A673 (cell line): ENCODE measurements at places on chromosomes 12 and 14. TPM values are rescaled to one million over a fixed set of nuclear protein-coding genes. Genes with fewer than 3 reads are reported as not detected.

DNA sequence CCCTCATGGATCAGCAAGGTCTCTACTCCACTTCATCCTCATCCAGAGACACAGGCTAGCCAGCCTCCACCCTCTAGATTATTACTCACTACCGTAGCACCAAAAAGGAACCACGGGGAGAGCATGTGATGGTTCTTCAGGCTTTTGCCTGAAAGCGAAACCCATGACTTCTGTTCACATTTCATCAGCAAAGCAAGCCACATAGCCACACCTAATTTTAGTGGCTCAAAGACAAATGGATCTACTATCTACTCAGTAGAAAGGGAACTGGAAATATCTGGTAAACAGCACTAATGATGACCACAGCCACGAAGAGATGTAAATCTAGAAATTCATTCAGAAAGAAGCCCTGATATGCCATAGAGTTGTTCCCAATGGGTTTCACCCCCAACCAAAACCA lies 51.4 kb downstream of the VCPKMT start:
- no peak overlapping the region for H3K4me3 ChIP-seq
- no peaks in the 10 kb centered on the region for H3K36me3 ChIP-seq
- H3K4me1 ChIP-seq = peaks cover 34% of the 10 kb centered on the region
- DNase-seq = no peak
- no peak overlapping the region for H3K27ac ChIP-seq

- no peaks in the 10 kb centered on the region for H3K27me3 ChIP-seq
- H3K27ac ChIP-seq = no peak overlapping the region
Measured at GRCh38 chr12:86724716-86725115, 468.5 kb upstream of the MGAT4C start.

GRCh38 chr14:72868500-72868899 lies 25.4 kb downstream of the DPF3 start:
- no peaks in the 10 kb centered on the region for H3K27me3 ChIP-seq
- no peak overlapping the region for H3K27ac ChIP-seq
- no peaks in the 10 kb centered on the region for H3K36me3 ChIP-seq
- H3K4me3 ChIP-seq = no peak overlapping the region
- no peaks in the 10 kb centered on the region for H3K4me1 ChIP-seq

GRCh38 chr14:77885367-77885766 lies 85.5 kb downstream of the ADCK1 start:
- H3K4me1 ChIP-seq = peaks cover 15% of the 10 kb centered on the region
- no peaks in the 10 kb centered on the region for H3K36me3 ChIP-seq
- no peak for DNase-seq
- H3K27me3 ChIP-seq = no peaks in the 10 kb centered on the region
- H3K27ac ChIP-seq = no peak overlapping the region

GRCh38 chr14:70011098-70011497 lies 131.9 kb downstream of the SMOC1 start:
- no peak for DNase-seq
- H3K36me3 ChIP-seq = no peaks in the 10 kb centered on the region
- H3K4me3 ChIP-seq = no peak overlapping the region
- H3K4me1 ChIP-seq = no peaks in the 10 kb centered on the region

DNA sequence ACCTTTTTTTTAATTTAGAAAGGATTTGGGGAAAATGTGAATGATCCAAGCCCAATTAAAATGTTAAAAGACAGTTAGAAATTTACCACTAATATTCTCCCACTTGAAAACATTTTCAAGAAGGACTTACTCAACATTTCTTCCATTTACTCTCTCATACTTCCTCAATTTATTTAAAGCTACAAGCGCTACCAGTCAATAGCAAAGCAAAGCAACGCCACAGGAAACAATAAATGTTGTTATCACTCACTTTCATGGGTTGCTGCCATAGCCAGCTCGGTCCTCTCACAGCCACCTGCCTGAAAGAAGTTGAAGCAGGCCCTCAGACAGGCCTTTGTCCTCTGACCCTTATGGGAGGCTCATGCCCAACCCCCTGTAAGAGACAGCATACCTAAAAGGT lies 6.0 kb upstream of the SOS2 start:
- H3K36me3 ChIP-seq = no peaks in the 10 kb centered on the region
- H3K27me3 ChIP-seq = no peaks in the 10 kb centered on the region
- no peak overlapping the region for H3K27ac ChIP-seq
- H3K4me3 ChIP-seq = no peak overlapping the region

- no peak for DNase-seq
- no peaks in the 10 kb centered on the region for H3K27me3 ChIP-seq
- H3K4me1 ChIP-seq = no peaks in the 10 kb centered on the region
- H3K4me3 ChIP-seq = no peak overlapping the region
- no peak overlapping the region for H3K27ac ChIP-seq
Measured at GRCh38 chr12:116945886-116946550, 35.3 kb downstream of the FBXW8 start.

- DNase-seq = peak; percentile 78
- H3K4me3 ChIP-seq = peak within 1 kb of the TSS; percentile 71
- peaks cover 10% of the 10 kb centered on the region for H3K4me1 ChIP-seq
- no peaks in the 10 kb centered on the region for H3K27me3 ChIP-seq
Measured at GRCh38 chr12:80937391-80938238, at the start of gene LIN7A. Gene LIN7A (minus strand): TSS chr12:80937934. CDS start chr12:80937722, 212 bp downstream.

GRCh38 chr12:89731614-89732013 lies 23.0 kb upstream of the ATP2B1 start:
- H3K36me3 ChIP-seq = no peaks in the 10 kb centered on the region
- H3K27me3 ChIP-seq = no peaks in the 10 kb centered on the region
- H3K4me1 ChIP-seq = no peaks in the 10 kb centered on the region
- DNase-seq = peak; percentile 29
- no peak overlapping the region for H3K4me3 ChIP-seq
- no peak overlapping the region for H3K27ac ChIP-seq

GRCh38 chr12:129298921-129299320 lies 445.6 kb downstream of the GLT1D1 start:
- no peaks in the 10 kb centered on the region for H3K36me3 ChIP-seq
- no peaks in the 10 kb centered on the region for H3K27me3 ChIP-seq
- no peak for DNase-seq
- no peak overlapping the region for H3K27ac ChIP-seq

Gene TC2N
- 0.45 and 0.59 TPM in 2 replicates for total RNA-seq

DNA sequence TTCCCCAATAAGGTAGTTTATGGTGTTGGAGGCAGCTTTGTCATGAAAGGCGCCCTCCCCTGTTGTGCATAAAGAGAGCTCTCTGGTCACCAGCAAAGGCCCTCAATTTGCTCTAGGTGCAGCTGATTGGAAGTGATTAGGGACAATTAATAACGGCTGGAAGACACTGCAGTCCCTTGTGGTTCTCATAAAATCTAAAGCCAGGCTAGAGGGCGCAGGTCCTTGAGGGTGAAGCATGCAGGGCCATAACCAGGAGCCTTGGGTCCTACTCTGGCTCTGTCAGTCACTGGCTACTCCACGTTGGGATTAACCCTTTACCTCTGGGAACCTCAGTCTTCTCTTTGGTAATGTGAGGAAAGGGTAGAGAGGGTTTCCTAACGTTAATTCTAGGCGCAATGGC lies 1.9 kb downstream of the DAAM1 start:
- no peak for DNase-seq
- H3K27ac ChIP-seq = no peak overlapping the region
- H3K4me3 ChIP-seq = peak overlapping the region; percentile 87
- H3K36me3 ChIP-seq = no peaks in the 10 kb centered on the region
- peaks cover 18% of the 10 kb centered on the region for H3K27me3 ChIP-seq
- H3K4me1 ChIP-seq = no peaks in the 10 kb centered on the region

Gene CLEC4A
- total RNA-seq = 0.33 and 0.84 TPM in 2 replicates

Gene HOXC9
- 21.1 and 22.3 TPM in 2 replicates for total RNA-seq

Gene ESRRB
- 0.47 and 1.2 TPM in 2 replicates for total RNA-seq

DNA sequence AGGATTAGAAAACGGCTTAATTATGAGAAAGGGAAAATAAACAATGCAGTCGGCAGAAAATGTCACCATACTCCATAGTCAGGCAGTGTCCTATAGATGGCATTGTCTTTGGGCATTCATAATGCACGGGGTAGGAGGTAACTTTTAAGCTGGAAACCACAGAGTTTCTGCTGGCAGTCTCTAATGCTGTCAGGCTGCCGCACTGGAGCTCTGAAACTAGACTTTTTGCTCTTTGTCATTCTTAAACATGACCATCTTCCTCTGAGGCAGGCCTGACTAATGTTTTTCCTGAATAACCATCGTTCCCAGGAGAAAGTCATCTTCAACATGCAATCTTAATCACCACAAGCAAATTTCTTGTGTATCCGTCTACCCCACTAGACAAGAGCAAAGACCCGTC lies 108.8 kb downstream of the ETNK1 start:
- H3K4me3 ChIP-seq = no peak overlapping the region
- no peaks in the 10 kb centered on the region for H3K4me1 ChIP-seq
- DNase-seq = no peak
- no peaks in the 10 kb centered on the region for H3K27me3 ChIP-seq
- H3K27ac ChIP-seq = no peak overlapping the region

DNA sequence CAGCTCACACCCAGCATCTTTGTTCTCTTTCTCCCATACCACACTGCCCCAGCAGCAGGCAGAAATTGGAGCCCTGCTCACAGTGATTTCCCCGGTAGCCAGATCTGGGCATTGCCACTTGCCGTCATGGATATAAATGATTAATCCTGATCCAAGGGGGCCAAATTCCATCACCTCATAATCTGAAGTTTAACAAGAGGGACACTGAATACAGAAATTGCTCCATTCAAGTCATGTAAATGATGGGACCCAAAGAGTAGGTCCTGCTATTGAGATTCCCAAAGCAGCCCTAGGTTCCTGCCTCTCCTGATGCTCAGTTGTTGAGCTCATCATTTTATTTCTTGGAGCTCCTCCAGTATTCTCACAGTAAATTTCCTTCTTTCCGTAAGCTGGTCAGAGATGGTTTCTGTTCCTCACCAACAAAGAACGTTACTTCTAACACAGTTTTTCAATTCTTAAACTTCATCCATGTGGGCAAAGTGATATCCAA lies 11.7 kb downstream of the ITPR2 start:
- H3K27ac ChIP-seq = no peak overlapping the region
- no peak overlapping the region for H3K4me3 ChIP-seq
- peaks cover 3% of the 10 kb centered on the region for H3K4me1 ChIP-seq
- peak; percentile 37 for DNase-seq
- no peaks in the 10 kb centered on the region for H3K27me3 ChIP-seq
- H3K36me3 ChIP-seq = no peaks in the 10 kb centered on the region

GRCh38 chr14:45249856-45250575 lies 3.0 kb downstream of the MIS18BP1 start:
- DNase-seq = no peak
- no peaks in the 10 kb centered on the region for H3K36me3 ChIP-seq
- peaks cover 10% of the 10 kb centered on the region for H3K4me1 ChIP-seq
- H3K27me3 ChIP-seq = no peaks in the 10 kb centered on the region

DNA sequence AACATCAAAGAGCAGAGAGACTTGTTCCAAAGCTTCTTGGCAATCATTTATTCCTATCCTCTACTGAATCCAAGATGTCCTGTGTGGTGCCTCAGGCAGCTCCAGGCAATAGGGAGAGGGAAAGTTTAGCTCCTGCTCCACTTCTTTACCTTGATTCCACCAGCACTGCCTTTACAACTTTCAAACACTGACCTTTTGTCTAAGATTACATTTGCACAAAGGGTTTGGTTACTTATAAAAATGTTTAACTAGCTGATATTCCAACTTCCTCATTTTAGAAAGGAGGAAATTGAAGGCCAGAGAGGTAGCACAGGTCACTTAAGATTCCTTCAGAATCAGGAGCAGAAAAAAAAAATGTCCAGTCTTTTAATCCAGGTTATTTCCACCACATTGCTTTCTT lies 192.7 kb downstream of the BTG1 start:
- H3K4me1 ChIP-seq = no peaks in the 10 kb centered on the region
- no peak for DNase-seq
- no peaks in the 10 kb centered on the region for H3K36me3 ChIP-seq
- no peak overlapping the region for H3K4me3 ChIP-seq
- no peaks in the 10 kb centered on the region for H3K27me3 ChIP-seq

GRCh38 chr12:101356794-101357193 lies 50.8 kb downstream of the ARL1 start:
- H3K36me3 ChIP-seq = peaks cover 23% of the 10 kb centered on the region
- no peaks in the 10 kb centered on the region for H3K4me1 ChIP-seq
- H3K27me3 ChIP-seq = no peaks in the 10 kb centered on the region

- no peak for DNase-seq
- peaks cover 83% of the 10 kb centered on the region for H3K36me3 ChIP-seq
- H3K4me1 ChIP-seq = peaks cover 4% of the 10 kb centered on the region
- no peaks in the 10 kb centered on the region for H3K27me3 ChIP-seq
- no peak overlapping the region for H3K4me3 ChIP-seq
Measured at GRCh38 chr12:308511-308910, 45.9 kb upstream of the SLC6A13 start.

GRCh38 chr14:26143057-26143456 lies 454.8 kb downstream of the NOVA1 start:
- DNase-seq = no peak
- no peak overlapping the region for H3K27ac ChIP-seq
- no peak overlapping the region for H3K4me3 ChIP-seq
- no peaks in the 10 kb centered on the region for H3K36me3 ChIP-seq

Gene PCED1B
- 2.1 and 3.1 TPM in 2 replicates for total RNA-seq

DNA sequence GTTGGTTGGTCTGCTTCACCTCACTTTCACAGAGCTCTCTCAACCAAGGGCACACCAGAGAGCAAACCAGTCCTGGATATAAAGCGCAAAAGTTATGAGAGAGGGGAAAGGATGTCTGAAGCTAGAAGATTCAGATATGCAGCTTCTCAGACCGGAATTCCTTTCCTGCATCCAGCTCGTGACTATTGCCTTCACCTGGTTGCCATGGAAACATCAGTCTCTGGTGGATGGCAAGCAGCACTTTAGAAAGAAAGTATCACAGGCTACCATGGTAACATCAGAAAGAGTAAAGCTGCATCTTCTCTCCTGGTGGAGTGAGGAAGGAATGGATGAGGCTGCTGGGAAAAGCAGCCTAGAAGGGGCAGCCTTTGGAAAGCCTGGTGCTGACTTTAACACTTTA lies 13.7 kb downstream of the REM2 start:
- no peaks in the 10 kb centered on the region for H3K27me3 ChIP-seq
- DNase-seq = no peak
- no peaks in the 10 kb centered on the region for H3K4me1 ChIP-seq
- peaks cover 22% of the 10 kb centered on the region for H3K36me3 ChIP-seq
- no peak overlapping the region for H3K27ac ChIP-seq
- H3K4me3 ChIP-seq = no peak overlapping the region

- no peaks in the 10 kb centered on the region for H3K36me3 ChIP-seq
- no peak overlapping the region for H3K4me3 ChIP-seq
- DNase-seq = no peak
- no peaks in the 10 kb centered on the region for H3K4me1 ChIP-seq
Measured at GRCh38 chr12:70386771-70387170, 20.7 kb downstream of the KCNMB4 start.

Gene POLE2
- 39.5 and 42.1 TPM in 2 replicates for total RNA-seq

DNA sequence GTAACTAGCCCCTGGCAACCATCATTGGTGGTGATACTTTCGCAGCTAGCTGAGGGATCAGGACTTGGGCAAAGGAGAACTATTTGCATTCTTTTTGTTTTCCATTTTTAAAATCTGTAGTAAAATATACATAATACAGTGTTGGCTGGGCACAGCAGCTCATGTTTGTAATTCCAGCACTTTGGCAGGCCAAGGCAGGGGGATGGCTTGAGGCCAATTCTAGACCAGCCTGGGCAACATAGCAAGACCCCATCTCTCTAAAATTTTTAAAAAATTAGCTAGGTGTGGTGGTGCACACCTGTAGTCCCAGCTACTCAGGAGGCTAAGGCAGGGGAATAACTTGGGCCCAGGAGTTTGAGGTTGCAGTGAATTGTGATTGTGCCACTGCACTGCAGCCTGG lies 20.0 kb downstream of the TFCP2 start:
- H3K4me1 ChIP-seq = no peaks in the 10 kb centered on the region
- no peak overlapping the region for H3K4me3 ChIP-seq
- no peak overlapping the region for H3K27ac ChIP-seq
- no peaks in the 10 kb centered on the region for H3K27me3 ChIP-seq
- no peaks in the 10 kb centered on the region for H3K36me3 ChIP-seq

Gene OAS2
- total RNA-seq = not detected in 2 replicates

- H3K4me1 ChIP-seq = no peaks in the 10 kb centered on the region
- no peaks in the 10 kb centered on the region for H3K36me3 ChIP-seq
- H3K4me3 ChIP-seq = no peak overlapping the region
- no peak overlapping the region for H3K27ac ChIP-seq
Measured at GRCh38 chr14:59333668-59334067, 131.5 kb downstream of the GPR135 start.
